ENCODE measurements at places on chromosomes 5 and 9.

GRCh38 chr5:127885176-127885575 is 182.0 kb downstream of the CCDC192 start:
- DNase-seq = no peak

DNA sequence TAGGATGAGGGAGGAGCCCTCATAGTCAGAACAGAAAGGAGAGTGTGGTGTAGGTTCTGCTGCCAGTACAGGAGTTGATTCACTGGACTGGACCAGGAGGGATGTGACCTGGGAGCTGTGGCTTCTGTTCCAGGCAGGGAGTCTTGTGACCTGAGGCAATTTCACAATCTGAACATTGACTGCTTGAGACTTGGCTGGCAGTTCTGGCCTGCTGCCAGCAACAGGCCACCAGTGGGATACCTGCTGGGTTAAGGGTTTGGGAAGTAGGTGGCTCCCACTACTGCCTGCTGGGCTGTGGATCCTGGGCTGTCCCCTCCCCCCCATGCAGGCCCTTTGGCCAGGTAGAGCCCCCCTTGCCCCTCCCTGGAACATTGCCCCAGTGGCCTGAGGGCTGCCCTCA is 268.6 kb upstream of the ARRDC3 start:
- no peak for DNase-seq

DNA sequence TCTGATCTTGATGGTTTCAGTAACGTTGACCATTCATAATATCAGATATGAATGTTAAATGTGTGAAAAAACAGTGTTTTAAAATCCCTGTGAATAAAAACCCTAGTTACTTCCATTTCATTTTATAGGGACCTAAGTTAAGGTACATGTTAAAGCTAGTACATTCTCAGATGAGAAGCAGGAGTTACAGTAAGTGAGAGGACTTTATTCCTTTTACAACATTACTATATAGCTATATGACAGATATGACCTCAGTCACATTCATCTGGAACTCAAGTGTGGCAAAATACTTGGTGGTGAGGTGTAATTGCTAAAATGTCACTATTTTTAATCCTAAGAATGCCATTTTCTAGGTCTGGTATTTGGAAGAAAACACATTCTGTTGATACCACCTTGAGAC is 96.4 kb downstream of the OXCT1 start:
- no peak for DNase-seq

- no peak for DNase-seq
Measured at GRCh38 chr5:128276537-128277216, 193.1 kb downstream of the SLC12A2 start.

DNA sequence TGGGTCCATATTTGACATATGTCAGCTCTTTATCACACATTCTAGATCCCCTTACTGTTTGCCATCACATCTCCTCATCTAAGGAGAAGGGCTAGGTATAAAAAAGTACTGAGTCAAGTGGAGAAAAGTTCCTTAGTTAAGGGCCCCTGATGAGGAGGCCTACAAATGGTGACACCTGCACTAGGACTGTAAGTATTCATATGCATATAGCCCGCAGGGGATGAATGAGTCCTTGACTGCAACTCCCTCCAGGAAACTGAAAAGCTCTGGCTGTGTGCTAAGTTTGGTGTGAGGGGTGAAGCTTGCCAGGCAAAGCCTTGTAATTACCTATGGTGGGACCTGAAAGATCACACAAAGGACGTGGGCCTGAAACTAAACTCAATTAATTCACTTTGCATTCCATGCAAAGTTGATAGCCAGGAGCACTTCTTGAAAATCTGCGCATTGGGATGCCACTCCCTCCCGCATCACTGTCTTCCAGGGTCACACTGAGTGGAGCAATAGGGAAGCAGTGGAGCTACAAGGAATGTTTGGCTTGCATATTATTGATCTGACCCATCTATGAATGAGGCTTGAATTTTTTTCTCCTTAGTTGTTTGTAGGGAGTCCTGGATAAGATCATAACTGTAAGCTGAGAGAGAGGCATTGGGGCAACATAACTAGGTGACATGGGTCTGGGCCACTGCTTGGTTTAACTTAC is 11.9 kb upstream of the EQTN start:
- no peak for DNase-seq

DNA sequence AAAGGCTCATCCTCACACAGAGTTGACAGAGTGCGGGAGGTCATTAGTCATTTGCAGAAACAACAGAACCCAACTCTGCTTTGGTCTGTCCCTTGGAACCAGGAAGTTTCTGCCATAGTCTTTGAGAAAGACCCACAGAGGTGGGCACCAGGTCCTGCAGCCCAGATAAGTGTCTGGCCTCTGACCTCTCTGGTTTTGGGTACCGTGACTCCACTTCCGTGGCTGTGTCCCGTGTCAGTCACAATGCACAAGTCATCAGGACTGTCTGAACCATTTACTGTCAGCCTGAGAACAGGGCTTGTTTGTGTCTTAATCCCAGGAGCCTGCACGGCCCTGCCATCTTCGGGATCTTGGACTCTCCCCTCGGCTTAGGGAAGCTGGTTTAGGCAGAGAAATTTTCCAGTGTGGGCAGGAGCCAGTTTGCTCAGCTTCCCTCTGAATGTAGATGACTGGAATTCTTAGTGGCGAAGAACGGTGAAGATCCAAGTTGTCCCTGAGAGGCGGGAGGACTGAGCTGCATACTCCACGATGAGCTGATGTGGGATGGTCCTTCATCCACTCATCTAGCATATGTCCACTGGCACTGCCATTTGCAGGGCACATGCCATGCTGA is 11.9 kb downstream of the GSN start:
- no peak for DNase-seq

GRCh38 chr5:83184534-83184933 is 107.2 kb downstream of the XRCC4 start:
- no peak for DNase-seq

DNA sequence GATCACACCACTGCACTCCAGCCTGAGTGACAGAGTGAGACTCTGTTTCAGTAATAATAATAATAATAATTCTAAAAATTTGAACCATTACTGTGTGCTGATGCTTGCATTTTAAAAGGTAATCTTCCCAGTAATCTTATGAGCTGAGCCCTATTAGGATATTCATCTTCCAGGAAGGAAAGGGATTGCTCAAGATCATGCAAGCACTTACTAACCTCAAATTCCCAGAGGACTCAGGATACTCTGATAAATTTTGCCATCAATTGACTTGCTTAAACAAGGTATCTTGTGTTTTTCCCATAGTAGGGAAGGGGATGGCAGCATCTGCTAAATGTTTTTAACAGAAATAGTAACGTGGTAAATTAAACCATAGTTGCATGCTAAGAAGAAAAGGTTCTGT is 176.4 kb upstream of the MRPS30 start:
- no peak for DNase-seq

GRCh38 chr5:158013939-158014338 is 155.0 kb upstream of the CLINT1 start:
- no peak for DNase-seq
